ENCODE measurements at places on chromosomes 1 and 21.

- no peak for DNase-seq
These were observed 156.2 kb upstream of the SPAG17 start for GRCh38 chr1:118340928-118341910.

DNA sequence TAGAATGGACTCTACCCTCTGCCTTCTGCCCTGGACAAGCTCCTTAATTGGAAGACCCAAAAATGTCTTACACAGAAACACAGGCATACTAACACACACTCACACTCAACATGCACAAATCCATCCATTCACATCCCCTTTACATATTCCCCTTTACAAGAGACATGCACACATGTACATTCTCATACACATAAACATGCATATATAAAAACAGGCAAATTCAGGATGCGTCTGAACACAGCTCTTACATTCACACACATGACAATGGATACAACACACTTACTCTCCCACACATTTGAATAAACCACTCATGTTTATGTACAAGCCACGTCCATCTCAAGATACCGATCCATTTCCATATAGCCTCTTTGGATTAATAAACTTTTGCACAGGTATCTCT lies 84.4 kb downstream of the HMGB4 start:
- DNase-seq = no peak

GRCh38 chr21:39666681-39667315 lies 54.1 kb downstream of the B3GALT5 start:
- DNase-seq = no peak

GRCh38 chr1:206482611-206483010 lies 12.3 kb downstream of the IKBKE start:
- no peak for DNase-seq

DNA sequence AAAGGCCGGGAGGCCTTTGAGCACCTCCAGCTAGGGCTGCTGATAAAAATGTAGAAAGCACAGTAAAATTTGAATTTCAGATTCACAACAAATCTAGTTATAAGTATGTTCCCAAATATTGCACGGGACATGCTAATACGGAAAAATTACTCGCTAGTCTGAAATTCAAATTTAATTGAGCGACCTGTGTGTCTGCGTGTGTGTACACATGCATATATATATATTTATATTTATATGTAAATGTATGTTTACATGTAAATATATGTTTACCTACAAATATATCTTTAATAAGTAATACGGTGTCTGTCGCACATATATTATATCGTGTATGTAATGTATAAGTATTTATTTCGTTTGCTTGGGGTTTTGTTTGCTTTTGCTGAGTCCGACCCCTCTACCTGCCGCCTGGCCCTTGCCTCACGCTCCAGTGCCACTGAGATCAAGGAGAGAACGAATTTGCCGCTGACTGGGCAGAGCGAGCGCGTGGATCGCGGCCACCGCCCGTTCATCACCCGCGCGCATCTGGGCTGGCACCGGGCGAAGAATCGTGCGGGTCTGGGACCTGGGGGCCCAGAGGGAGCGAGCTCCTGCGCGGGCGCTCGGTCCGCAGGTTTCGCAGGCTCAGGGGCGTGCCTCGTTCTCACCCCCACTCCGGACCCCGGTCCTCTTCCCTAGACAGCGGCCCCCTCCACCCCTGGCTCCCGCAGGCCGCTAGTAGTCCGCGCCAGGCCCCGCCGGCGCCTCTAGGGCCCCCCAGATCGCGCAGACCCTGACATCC lies 534 bp upstream of the WRAP73 start:
- DNase-seq = no peak

- DNase-seq = no peak
These were observed 10.1 kb downstream of the GNG4 start for GRCh38 chr1:235639226-235640205.

- DNase-seq = no peak
These were observed 50.8 kb downstream of the TOMM20 start for GRCh38 chr1:235077571-235078479.

DNA sequence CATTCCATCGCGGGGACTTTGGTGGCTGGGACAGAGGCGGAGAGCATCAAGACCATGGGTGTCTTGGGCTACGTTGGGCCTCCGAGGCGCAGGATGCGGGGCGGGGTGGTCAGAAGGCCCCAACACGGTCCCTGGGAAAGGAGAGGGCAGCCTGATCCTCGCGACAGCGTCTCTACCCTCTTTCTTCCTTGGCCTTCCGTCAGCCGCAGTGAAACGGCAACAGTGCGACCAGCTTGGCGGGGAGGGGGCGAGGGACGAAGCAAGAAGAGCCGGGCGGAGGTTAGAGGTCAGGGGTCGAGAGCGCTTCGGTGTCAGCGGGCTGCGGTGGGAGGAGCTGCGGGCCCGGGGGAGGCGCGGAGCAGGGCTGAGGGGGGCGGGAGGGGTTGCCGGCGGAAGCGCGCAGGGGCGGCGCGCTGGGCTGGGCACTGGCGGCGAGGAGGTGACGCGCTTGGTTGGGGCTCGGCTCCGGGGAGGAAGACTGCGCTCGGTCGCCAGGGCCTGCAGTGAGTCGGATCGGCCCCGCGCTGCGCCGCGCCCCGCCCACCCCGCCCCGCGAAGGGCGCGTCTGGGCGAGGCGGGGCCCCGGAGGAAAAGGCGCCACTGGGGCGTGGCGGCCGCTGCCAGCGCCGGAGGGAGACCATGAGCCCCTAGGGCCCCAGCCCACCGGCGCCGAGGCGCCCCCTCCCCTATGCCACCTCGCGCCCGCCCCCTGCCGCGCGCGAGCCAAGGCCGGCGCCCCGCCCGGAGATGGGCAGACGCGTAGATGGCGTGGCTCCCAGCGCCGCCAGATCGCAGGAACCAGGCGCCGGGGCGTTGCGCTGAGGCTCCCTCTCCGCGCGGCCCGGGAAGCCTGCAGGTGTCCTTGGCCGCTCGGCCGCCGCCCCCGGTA lies at the start of gene KCNC4:
Gene KCNC4 (plus strand): TSS at position 600 of the 889 bp plus-strand sequence. CDS start 1,186 bp downstream, outside the sequence.
- DNase-seq = peak; percentile 87

GRCh38 chr1:225896937-225897549 lies 8.1 kb upstream of the LEFTY1 start:
- DNase-seq = peak; percentile 42

GRCh38 chr1:175434283-175434860 lies 241.8 kb upstream of the KIAA0040 start:
- DNase-seq = no peak

DNA sequence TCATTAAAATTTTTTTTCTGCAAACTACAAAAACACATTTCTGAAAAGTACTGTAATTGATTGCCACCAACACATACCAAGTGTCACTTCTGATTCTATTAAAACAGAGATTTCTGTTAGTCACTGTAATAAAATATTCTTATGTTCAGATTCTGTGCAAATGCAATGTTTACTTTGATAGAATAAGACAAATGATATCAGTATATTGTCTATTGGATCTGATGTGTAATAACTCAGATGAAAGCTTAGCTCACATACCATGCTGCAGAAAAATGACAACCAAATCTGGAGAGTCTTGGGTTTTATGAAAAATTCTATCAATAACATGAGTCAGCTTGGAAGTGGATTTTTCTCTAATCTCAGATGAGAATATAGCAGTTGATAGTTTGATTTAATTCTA lies 963.8 kb upstream of the B3GALT2 start:
- DNase-seq = no peak

GRCh38 chr1:166080277-166080966 lies 86.4 kb downstream of the FAM78B start:
- no peak for DNase-seq

DNA sequence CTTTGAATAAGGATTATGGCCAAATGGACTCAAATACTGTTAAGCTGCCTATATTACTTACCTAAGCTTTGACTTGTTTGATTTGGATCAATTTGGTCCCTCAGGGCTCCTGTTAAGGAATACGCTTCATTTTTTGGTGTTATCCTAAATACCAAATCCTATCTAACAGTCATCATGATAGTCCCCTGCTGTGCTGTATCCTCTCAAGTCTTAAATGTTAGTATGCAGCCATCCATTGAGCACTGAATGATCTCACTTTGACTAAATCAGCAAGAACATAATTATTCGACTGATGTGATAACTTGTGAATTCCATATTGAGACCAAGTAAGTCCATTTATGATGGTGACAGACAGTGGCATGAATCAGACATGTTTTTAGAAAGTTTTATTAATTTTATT lies 53.1 kb upstream of the ATF3 start:
- no peak for DNase-seq

DNA sequence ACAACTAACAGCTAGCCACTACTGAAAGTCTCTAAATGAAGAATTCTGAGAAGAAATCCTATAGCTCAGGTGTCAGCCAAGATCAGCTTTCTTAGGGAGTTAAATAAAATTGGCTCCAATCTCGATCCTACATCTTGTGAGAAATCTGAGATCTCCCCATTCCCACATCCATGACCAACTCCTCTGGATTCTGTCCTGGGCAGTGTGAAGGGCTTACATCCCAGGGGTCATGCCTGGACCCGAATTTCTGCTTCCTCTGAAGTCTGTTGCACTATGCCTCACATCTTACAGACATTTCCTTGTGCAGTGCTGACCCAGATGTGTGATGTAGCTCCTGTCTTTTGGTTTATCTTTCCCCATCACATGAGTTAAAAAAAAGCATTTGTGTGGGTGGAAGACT lies 4.8 kb upstream of the TNN start:
- no peak for DNase-seq

DNA sequence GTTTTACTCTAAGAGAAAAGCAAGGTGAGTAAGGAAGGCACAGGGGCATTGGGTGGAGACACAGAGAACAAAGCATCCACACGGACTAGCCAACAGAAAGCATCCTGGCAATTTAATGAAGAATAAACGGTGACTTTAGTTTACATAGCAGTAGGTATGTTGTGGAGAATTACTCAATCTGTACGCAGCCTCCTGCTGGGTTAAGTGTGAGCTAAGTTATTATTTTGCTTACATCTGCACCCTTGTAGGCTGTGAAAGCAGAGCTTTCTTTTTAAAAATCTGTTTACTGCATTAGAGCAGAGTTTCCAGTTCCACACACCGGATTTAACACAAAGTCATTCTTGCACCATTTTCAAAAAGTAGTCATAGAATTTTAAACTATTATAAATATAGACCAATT lies 144.5 kb downstream of the AKT3 start:
- DNase-seq = no peak

DNA sequence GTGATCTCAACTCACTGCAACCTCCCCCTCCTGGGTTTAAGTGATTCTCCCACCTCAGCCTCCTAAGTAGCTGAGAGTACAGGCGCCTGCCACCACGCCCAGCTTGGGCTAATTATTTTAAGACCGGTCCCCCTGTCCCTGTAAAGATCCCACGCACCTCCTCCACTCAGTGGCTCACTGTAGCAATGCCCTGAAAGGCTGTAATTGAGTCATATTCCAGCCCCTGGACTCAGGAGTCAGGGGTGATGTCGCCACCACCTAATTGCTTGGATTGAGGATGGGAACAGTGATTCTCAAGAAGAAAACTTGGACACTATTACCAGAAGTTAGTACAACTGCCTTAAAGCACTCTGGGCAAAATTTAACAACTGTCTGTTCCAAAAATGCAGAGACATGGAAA lies 3.1 kb upstream of the EDARADD start:
- DNase-seq = no peak

All from stimulated activated CD8-positive, alpha-beta memory T cell treated with anti-CD3 and anti-CD28 coated beads, Interleukin-2, amount 100 ng/mL, for 1 hour (primary cell).